CD4-positive, alpha-beta T cell treated with Interleukin-17A for 1 hour (primary cell): ENCODE measurements at places on chromosomes 4 and X.

DNA sequence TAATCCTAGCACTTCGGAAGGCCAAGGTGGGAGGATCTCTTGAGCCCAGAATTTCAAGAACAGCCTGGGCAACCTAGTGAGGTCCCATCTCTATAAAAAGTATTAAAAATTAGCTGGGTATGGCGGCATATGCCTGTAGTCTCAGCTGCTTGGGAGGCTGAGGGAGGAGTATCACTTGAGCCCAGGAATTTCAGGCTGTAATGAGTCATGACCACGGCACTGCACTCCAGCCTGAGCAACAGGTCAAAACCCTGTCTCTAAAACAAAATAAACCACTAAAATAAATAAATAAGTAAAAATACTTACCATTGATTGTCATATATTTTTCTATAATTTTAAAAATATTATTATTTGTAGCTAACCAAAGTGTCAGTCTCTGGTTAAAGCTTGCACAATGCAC is 315.6 kb upstream of the SMIM31 start:
- DNase-seq: no peak

GRCh38 chr4:155559915-155560314 is 106.7 kb upstream of the GUCY1A1 start:
- DNase-seq: no peak

GRCh38 chr4:82201805-82202641 is 171.8 kb downstream of the HNRNPD start:
- peak; percentile 59 for DNase-seq

DNA sequence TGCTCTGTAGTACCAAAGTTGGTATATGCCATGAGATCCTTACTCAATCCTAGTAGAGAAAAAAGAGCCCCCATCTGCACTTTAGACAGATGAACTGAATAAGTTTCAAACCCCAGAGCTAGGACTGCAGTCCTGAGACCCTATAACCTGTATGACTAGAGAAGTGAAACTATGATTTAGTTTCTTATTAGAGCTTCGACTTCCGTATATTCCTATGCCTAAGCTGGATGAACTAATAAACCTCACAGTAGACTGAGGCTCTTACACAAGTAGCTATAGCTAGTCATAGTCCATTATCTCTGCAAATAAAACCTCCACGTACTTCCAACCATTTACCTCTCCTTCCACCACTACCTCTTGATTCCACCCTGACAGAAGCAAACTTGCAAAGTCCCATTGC is 6.3 kb upstream of the OTUD4 start:
- DNase-seq: no peak

- DNase-seq: no peak
Measured at GRCh38 chr4:117466388-117466787, 381.0 kb upstream of the TRAM1L1 start.

DNA sequence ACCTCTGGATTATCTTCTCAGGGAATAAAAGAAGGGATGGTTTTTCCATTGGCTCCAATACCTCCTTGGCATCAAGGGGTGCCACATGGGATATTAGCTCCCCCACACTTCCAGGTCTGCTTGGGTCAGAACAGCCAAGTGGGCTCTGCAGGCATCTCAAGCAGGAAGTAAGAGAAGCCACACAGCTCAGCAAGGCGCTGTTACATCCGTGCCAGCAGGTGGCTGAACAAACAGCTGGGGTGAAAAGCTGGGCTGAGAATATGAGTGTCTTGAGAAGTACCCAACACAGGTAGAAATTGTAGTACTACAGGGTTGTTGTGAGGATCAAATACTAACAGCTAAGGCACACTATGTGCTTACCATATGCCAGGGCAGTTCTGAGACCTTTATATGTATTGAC is 76.7 kb upstream of the TMEM150C start:
- DNase-seq: no peak

DNA sequence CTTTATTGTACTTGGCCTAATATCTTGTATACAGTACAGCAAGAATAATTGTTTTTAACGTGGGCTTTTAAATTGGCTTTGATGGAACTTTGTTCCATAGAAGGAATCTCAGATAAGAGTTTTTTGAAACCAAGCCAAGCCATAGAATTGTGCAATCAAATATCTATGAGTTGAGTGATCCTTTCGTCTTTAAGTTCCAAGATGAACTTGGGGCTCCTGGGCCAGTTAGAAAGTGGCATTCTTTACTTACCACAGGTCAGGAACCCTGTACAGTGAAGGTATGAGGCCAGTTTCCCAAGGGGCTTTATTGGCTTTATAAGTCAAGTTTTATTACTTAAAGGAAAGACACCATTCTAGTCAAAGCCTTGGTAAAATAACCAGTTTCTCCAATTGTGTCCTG is 2104.2 kb downstream of the PCDH7 start:
- no peak for DNase-seq

DNA sequence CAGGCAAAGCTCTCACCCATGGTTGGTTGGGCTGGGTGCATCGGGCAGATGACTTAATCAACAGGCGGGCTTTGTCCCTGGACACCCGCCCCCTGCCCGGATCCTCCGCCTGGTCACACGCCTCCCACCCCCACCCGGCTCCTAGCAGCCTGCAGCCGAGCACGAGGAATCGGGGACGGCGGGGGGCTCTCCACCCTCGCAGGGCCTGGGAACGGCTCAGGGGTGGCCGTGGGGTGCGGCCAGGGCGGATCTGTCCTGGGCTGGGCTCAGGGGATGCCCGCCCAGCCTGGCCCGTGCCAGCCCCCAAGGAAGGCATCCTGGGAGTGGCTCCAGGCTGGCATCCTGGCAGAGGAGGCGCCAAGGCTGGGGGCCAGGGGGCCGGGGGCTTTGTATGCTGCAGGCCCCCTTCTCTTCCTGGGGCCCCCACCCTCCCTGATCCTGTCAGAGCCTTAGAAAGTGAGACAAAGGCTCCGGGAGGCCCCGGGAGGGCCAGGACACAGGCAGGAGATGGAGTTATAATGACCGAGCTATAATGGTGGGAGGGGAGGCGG is 32.5 kb upstream of the FGFR3 start:
- no peak for DNase-seq

DNA sequence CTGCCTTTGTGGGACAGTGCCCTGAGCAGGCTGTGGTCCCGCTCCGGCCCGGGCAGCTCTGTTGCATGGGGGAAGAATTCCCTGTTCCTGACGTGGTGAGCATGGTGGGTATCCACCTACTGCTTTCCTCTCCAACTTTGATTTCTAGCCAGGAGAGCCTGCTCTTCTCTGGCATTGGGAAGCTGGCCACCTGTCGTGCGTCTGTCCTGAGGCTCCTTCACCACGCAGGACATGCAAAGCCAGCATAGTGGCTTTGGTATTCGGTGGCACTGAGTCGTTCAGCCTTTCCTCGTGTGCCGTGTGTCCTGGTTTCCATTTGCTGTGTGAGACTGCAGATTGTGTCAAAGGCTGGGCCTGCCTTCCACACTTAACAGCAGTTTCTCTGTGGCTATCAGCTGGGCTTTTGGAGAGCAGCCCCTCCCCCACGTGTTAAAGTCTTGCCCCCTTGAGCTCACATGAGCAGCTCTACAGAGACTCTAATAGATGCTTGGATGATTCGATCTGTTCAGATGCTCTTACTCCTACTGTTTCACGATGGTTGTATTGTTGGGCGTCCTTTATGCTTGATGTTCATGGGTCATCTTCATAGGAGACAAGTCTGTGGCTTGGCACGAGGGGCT is 46.3 kb upstream of the CLCN4 start:
- DNase-seq: peak; percentile 31

DNA sequence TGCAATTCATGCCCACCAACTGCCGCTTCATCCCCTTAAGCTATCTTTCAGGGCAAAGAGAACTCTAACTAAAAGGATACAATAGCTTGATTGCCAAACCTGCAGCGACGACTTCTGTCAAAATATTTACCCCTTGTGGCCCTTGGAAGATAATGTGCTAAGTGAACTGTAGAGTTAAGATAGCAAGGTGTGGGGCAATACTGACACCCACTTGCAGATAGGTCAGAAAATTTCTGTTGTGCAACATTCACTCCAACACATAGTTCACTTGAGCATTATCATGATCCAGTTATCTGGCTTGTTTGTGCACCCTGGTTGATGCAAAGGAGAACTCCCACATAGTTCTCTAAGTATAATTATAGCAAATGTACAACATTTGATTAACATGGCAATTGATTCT is 55.6 kb downstream of the RHOXF2B start:
- no peak for DNase-seq

DNA sequence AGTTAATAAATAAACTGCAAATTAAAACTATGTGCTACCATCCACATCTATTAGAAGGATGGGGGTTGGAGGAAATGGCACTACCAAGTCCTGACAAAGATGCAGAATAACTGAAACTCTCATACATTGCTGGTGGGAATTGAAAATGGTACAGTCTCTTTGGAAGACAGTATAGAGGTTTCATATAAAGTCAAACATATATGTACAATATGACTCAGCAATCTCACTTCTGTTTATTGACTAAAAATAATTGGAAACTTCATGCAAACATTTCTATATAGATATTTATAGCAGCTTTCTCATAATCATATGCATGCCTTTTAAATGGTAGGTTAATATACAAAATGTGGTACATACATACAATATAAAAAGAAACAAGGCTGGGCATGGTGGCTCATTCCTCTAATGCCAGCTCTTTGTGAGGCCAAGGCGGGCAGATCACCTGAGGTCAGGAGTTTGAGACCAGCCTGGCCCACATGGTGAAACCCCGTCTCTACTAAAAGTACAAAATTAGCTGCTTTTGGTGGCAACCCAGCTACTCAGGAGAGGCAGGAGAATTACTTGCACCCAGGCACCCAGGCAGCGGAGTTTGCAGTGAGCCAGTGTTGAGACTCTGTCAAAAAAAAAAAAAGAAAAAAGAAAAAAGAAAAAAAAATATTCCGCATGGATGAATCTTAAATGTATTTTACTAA is 225.0 kb upstream of the CXXC4 start:
- DNase-seq: no peak

- DNase-seq: no peak
Measured at GRCh38 chrX:101906136-101906796, 25.6 kb downstream of the ZMAT1 start.

DNA sequence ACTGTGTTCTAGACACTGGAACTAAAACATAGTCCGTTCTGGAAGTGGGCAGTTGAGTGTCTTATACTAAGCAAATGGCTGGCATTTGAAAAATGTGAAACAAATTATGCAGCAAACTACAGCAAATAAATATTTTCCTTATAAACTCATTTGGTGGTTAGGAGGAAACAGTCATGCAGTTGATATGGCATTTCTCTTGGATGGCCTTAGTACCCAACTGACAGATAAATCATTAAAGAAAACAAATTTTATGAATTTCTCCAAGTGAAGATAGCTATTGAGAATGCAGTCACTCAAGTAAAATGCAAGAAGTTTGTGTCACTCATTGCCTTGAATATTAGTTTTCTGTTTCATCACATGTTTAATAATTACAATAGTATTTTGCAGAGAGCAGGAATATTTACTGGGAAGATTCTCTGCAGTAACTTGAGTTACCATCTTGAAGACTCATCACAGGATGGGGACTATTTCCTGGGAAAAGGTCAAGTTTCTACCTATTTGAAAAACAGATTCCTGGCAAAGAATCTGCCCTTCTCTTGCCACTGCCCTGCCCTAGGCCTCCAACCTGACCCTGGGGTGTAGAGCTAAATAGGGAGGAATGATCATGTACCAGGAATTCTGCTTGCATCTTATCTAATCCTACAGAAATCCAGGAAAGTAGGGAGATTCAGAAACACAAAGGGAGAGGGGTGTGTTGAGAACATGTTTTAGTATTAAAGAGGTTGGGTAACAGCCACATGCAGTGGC is 105.9 kb downstream of the SH3RF1 start:
- no peak for DNase-seq

DNA sequence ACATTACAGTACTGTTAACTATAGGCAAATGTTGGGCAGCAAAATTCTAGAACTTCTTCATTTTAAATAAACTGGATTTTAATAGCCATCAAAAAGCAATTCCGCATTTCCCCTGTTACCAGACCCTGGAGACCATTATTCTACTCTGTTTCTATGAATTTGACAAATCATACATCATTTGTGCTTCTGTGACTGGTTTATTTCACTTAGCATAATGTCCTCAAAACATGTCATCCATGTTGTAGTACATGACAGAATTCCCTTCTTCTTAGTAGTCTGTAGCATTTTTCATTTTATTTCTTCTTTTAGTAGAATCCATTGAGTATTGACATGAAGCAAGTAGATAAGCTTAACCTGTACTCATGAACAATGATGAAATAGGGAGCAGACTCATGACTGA is 59.4 kb upstream of the PPP4R3C start:
- no peak for DNase-seq

GRCh38 chr4:165684177-165684805 is 188.7 kb upstream of the TLL1 start:
- no peak for DNase-seq

- no peak for DNase-seq
Measured at GRCh38 chrX:47460561-47460960, 22.5 kb downstream of the ZNF41 start.

DNA sequence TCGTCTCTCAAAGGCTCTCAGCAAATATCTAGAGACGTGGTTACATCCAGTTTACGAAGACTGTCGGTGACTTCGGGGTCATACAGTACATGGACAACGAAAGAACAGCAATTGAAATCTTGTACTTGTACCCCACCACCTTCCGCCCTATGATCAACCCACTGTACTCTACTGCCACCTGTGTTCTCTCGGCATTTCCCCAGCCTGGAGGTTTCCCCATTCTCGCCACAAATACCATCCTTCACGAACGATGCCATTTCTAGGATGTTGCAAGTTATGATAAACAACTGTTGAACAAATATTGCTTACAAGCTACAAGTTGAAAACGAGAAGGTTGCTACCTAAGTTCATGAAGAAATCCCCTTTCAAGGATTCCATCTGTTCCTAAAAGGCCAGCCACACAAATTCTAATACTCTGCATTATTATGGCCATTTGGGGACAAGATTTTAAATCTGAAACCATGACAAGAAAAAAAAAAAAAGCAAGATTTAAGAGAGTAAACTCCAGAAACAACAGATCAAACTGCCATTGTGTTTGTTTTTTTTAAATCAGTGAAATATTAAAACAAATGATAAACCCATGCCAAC is 1.6 kb downstream of the APBB2 start:
- no peak for DNase-seq

- DNase-seq: no peak
Measured at GRCh38 chrX:69028006-69028760, 137.1 kb downstream of the PJA1 start.

- no peak for DNase-seq
Measured at GRCh38 chr4:123191728-123192127, 204.9 kb upstream of the SPRY1 start.

DNA sequence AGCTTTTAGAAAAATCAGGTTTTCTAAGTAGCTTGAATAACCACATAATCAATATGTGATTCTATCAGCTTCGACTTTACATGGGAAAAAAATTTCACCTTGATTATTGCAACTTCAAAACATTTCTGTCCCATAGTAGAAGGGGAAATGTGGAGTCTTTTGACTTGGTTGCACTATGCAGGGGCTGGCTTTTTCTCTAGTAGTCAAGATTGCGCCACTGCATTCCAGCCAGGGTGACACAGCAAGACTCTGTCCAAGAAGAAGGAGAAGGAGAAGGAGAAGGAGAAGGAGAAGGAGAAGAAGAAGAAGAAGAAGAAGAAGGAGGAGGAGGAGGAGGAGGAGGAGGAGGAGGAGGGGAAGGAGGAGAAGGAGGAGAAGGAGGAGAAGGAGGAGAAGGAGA is 84.9 kb downstream of the MAML3 start:
- DNase-seq: no peak

- DNase-seq: peak; percentile 72
Measured at GRCh38 chrX:19840899-19841648, 46.3 kb downstream of the SH3KBP1 start.
